ENCODE measurements at places on chromosomes 5 and 9.
A peak's percentile ranks its signal among the peaks of the same experiment; 100 is the strongest.

- DNase-seq = no peak
Measured at GRCh38 chr9:136052472-136052880, 42.6 kb downstream of the NACC2 start.

GRCh38 chr5:125976421-125977000 lies 446.7 kb upstream of the GRAMD2B start:
- no peak for DNase-seq

- no peak for DNase-seq
Measured at GRCh38 chr5:126210955-126211354, 212.3 kb upstream of the GRAMD2B start.

DNA sequence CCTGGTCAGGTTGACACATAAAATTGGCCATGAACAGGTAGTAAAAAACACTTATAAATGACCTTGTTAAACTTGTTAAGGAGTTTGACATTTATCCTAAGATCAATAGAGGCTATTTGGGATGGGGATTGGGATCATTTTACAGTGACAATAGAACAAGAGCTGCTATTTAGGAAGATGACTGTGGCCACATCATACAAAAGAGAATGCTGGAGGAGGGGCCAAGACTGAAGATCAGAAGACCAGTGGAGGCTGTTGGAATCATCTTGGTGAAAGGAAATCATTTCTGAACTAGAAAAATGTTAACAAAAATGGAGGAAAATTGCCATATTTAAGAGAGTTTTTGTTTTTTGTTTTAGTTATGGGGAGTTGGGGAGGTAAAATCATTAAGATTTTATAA lies 304.8 kb upstream of the TLE4 start:
- no peak for DNase-seq

DNA sequence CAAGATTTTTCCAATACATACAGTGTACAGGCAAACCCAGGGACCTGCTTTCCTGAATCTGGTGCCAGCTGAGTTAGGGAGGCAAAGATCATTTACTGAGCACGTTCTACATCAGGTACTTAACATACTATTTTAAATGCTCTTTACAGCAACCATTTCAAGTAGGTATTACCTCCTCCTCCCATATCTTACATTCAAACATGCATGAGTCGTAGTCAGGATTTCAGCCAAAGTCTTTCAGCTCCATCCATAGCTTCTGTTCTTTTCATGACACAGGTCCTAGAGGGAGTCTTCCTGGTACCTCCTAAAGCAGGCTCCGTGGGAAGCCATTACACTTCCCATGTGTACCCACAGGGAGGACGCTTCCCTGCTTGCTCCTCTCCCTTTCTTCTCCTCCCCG lies 11.7 kb downstream of the KCNV2 start:
- no peak for DNase-seq

GRCh38 chr9:36193023-36193422 lies 2.3 kb downstream of the CLTA start:
- no peak for DNase-seq

DNA sequence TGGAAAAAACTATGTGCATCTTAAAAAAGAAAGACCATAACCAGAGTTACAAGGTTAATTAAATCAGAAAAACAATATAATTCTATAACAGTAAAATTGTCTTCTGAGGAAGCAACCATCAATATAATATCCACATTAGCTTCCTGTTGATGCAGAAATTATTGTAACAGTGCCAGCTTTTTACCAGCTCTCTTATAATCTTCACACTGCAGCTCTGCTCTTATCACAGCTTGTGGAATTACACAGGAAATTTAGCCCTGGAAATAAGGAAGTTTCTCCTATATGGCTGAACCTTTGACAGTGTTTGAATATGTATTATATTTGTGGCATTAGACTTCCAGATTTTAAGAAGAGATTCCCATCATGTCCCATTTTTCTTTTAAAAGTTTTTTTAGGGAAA lies 49.1 kb upstream of the TEK start:
- no peak for DNase-seq

GRCh38 chr9:116198344-116198743 lies 44.8 kb downstream of the PAPPA start:
- DNase-seq = no peak

- DNase-seq = no peak
Measured at GRCh38 chr5:1776831-1777230, 22.8 kb downstream of the MRPL36 start.

DNA sequence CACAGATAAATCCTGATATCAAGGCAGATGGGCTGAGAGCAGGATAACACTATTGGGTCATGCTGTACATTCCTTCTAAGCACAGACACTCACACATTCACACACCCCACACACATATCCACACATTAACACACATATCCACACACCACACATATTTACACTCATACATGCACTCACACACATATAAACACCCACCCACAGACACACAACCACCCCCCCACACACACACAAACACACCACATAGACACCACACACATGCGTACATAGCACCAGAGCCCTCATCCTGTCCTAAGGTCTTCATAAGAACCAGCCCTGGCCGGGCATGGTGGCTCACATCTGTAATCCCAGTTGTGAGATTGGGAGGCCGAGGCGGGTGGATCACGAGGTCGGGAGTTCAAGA lies 322.3 kb upstream of the ADCY2 start:
- no peak for DNase-seq

- DNase-seq = no peak
Measured at GRCh38 chr9:84542554-84542953, 127.0 kb upstream of the NTRK2 start.

- peak; percentile 43 for DNase-seq
Measured at GRCh38 chr9:129436751-129437625, 183.9 kb downstream of the C9orf50 start.

GRCh38 chr9:13140843-13141592 lies 138.5 kb downstream of the MPDZ start:
- DNase-seq = no peak

DNA sequence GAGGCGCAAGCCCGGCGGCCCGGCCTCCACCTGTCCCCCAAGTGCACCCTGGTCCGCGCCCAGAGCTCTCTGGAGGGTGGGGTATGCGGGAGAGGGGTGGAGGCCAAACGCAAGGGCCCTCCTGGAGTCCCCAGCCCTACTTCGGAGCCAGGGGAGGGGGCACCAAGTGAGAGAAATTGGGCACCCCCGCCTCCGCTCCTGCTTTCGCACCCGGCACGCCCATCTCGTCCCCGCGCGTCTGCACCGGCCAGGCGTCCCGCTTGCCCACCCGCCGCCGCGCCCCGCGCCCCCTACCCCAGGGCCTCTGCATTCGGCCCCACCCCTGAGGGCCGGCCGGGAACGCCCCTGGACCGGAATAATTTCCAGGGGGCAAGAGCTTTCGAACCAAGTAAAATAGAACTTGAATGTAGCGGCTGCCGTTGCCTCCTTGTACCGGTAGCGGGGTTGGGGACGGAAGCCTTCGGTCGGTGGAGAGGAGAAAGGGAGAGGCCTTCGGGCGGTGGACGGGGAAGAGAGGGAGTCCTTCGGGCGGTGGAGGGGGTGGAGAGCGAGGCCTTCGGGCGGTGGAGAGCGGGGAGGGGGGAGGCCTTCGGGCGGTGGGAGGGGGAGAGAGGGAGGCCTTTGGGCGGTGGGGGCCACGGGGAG lies 694 bp upstream of the PHPT1 start:
- peak; percentile 34 for DNase-seq

- no peak for DNase-seq
Measured at GRCh38 chr9:70852711-70853240, 268.6 kb downstream of the TRPM3 start.

DNA sequence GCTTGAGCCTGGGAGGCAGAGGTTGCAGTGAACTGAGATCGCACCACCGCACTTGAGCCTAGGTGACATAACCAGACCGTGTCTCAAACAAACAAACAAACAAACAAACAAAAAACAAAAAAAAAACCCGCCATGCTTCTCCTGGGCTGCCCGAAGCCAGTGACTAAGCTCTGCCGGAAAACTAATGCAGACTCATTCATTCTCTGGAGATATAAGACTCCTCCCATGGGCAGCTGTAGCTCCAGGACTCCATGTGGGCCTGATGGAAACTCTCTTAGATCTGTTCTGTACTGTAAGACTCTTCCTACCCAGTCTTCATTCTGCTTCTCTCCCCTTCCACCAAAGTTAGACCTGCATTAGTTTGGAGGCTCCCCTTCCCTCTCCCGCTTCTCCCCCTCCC lies 11.1 kb downstream of the GLDC start:
- DNase-seq = no peak

DNA sequence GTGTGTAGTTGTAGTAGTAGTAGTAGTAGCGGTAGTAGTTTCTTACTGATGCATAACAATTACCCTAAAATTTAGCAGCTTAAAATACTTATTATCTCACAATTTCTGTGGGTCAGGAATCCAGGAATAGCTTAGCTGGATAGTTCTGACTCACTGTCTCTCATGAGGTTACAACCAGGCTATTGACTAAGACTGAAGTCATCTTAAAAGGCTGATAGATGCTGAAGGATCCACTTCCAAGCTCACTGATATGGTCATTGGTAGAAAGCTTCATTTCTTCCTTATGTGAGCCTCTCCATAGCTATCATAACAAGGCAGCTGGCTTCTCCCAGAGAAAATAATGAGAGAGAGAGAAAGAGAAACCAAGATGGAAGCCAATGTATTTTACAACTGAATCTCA lies 147.5 kb upstream of the FBXL17 start:
- DNase-seq = no peak

DNA sequence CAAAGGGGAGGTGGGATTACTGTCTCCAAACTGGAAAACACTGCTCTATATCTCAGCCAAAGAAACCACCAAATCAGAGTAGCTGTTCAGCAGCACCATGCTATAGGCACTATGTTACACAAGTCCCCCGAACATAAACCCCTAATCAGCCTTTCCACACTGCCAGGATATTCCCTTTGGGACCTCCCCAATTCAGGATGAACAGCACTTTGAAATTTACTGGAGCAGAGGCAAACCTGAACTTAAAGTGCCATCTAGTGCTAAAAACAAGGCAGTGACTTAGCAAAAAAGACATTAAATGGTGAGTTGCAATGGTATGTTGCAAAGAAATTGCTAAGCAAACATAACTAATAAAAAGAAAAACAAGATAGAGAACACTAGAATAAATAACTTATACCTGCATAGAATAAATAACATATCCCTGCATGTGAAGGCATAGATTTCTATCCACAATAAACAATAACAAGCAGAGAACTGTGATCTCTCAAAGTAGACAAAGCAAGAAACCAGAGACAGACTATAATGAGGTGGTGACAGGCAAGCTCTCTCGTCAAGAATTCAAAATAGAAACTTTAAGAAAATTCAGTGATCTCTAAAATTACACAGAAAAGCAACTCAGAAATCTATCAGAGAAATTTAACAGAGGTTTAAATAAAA lies 584.4 kb upstream of the ACO1 start:
- DNase-seq = peak; percentile 21

DNA sequence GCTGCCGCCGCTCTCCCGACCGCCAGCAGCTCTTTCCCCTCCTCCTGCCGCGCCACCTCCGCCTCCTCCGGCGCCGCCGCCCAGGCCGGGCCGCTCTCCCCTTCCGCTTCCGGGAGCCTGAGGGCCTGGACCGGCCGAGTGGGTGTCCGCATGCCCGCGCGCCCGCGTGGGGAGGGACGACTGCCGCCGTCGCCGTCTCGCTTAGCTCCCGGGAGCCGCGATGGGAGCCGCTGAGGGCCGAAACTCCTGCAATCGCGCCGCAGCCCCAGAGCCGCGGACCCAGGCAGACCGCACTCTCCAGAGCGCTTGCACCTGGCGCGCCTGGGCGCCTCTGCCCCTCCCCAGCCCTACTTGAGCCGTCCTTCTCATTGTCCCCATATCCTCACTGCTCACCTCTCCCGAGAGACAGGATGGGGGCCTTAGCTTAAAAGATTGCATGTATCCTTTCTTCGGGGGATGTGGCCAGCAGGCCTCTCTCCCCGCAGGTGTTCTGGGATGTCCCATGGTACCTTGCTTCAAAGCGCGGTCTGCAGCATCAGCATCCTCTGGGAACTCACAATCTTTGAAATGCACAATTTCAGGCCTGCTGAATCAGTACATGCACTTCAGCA lies at the start of gene ZDHHC21:
Gene ZDHHC21 (minus strand): TSS at position 182 of the 611 bp plus-strand sequence. CDS start 19,092 bp downstream, outside the sequence.
- peak; percentile 58 for DNase-seq
